MCF 10A (cell line): ENCODE measurements at places on chromosomes 13 and 19.
A peak's percentile ranks its signal among the peaks of the same experiment; 100 is the strongest.

DNA sequence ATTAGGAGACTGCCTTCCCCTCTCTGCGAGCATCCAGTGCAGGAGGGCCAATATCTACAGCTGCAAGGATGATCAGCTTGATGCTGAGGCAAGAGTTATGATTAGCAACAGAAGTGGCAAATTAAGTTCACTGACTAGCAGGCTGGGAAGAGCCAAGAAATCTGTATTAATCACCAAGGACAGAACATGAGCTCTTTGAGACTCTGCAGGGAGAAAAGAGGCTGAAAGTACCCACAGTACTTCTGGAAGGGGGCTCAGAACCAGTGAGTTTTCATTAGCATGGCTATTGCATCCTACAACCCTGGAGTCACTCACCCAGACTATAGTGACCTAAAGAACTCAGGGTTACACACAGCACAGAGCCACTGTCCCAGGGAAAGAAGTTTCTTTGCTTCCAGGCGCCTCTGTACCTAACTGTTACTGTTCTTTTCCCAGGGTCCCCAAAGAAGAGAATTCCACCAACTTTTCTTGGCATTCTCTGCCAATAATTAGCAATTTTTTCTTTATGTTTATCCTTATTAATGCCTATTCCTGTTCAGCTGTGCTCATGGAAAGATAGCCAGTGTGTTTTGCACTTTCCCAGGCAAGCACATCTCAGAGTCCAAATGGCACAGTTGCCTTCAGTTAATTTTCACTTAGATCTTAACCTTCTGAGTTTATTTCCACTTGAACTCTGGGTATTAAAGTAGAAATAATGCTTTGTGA lies 25.8 kb upstream of the MEDAG start:
- no peak for DNase-seq
- H3K27me3 ChIP-seq: no peaks in the 10 kb centered on the region
- peak overlapping the region; percentile 24 for H3K27ac ChIP-seq
- peaks cover 9% of the 10 kb centered on the region for H3K4me1 ChIP-seq
- no peaks in the 10 kb centered on the region for H3K36me3 ChIP-seq

GRCh38 chr13:27006519-27007161 lies 165.0 kb downstream of the USP12 start:
- peak; percentile 41 for DNase-seq
- H3K36me3 ChIP-seq: no peaks in the 10 kb centered on the region
- peak overlapping the region; percentile 55 for H3K4me3 ChIP-seq
- no peak overlapping the region for H3K27ac ChIP-seq

DNA sequence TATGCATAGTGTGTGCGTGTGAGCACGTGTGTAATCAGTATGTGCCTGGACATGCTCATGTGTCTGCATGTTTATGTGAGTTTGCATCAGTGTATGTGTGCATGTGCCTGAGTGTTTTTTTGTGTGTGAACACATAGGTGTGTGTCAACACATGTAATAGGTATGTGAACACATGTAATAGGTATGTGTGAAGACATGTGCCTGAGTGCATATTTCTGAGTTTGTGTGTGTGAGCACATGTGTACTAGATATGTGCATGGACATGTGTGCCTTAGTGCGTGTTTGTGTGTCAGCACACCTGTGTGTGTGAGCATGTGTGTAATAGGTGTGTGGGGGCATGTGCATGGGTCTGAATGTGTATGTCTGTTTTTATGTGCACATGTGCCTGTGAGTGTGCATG lies 7.4 kb downstream of the SPPL2B start:
- no peak overlapping the region for H3K27ac ChIP-seq
- no peak for DNase-seq
- H3K27me3 ChIP-seq: no peaks in the 10 kb centered on the region
- no peak overlapping the region for H3K4me3 ChIP-seq
- no peaks in the 10 kb centered on the region for H3K4me1 ChIP-seq

DNA sequence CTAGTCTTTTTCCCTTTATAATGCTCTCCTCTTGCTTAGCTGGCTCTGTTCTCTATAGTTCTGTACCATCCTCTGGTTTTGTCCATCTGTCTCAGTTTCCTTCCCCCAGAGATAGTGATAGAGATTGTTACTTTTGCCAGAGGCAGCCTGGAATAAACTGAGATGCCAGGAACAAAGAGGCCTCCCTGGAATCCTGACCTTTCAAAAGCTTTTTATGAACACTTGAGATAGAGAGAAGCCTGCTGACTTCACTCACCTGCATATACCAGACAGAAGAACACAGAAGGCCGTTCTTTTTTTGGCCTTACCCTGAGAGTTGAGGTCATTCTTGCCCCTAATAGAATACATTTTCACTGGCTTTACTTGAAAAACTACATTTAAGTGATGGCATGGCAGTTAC lies 150.2 kb downstream of the LHFPL6 start:
- H3K27ac ChIP-seq: no peak overlapping the region
- H3K27me3 ChIP-seq: no peaks in the 10 kb centered on the region
- H3K4me1 ChIP-seq: no peaks in the 10 kb centered on the region
- H3K4me3 ChIP-seq: no peak overlapping the region

- no peaks in the 10 kb centered on the region for H3K27me3 ChIP-seq
- peaks cover 13% of the 10 kb centered on the region for H3K36me3 ChIP-seq
- peak overlapping the region; percentile 83 for H3K4me3 ChIP-seq
- DNase-seq: no peak
Observed at GRCh38 chr19:49116544-49116943, 2.4 kb downstream of the LIN7B start.
